ENCODE measurements at places on chromosomes 12 and 14.

- no peak for DNase-seq
Observed at GRCh38 chr12:29960122-29960521, 176.4 kb upstream of the TMTC1 start.

- no peak for DNase-seq
Observed at GRCh38 chr12:55974308-55974730, 441 bp downstream of the RAB5B start.

DNA sequence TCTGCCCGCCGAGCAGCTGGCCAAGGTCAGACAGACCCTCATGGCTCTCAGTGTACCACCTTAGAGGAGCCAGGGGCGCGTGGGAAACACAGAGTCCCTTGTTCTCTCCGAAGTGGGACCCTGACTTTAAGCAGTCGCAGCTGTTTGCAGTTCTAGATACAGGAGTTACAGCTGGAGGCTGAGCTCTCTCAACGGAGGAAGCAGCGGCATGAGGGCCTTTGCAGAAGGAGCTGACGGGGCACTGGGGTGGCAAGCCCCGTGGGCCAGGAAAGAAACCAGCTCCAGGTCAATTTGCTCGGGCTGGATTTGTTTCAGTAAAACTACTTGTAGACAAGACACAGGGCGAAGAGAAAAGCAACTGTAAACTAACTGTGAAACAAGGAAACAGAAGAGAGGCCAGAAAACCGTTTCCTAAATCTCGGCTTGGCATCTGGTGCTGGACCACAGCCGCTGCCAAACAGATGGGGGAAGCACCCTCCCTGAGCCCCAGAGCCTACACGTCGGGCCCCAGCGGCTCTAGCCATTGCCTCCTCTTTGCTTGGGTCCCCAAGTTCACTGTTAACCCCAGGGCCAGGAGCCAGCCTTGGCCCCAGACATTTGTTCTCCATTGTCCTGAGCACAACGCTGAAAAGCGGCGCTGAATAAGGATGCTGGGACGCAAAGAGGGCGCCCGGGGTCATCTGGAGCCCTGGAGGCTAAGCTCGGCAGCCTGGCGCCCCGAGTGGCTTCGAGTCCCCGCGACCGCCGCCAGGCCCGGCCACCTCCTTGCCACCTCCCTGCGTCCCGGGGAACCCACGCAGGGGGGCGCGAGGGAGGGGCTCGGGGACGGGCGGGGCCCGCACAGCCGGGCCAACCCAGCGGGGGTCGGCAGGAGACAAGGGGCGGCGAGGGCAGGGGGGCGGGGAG lies 914 bp upstream of the PACS2 start:
- no peak for DNase-seq

- DNase-seq: no peak
Observed at GRCh38 chr12:15583804-15584203, 205.4 kb downstream of the EPS8 start.

DNA sequence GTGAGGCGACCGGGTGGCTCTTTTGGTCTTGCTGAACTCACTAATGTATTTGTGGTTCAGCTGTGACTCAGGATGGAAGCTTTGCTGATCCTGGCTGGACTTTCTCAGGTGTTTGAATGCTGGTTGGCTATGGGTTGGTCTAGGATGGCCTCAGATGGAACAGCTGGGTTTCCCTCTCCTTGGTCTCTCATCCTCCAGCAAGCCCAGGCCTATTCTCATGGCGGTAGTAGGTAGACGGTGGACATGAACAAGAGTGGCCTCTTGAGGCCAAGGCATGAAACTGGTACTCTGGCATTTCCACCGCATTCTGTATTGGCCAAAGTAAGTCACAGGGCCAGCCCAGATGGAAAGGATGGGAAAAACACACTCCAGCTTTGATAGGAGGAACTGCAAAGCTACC lies 11.8 kb upstream of the POLR3B start:
- DNase-seq: no peak

GRCh38 chr12:42442311-42442759 lies 116.4 kb downstream of the PPHLN1 start:
- no peak for DNase-seq

DNA sequence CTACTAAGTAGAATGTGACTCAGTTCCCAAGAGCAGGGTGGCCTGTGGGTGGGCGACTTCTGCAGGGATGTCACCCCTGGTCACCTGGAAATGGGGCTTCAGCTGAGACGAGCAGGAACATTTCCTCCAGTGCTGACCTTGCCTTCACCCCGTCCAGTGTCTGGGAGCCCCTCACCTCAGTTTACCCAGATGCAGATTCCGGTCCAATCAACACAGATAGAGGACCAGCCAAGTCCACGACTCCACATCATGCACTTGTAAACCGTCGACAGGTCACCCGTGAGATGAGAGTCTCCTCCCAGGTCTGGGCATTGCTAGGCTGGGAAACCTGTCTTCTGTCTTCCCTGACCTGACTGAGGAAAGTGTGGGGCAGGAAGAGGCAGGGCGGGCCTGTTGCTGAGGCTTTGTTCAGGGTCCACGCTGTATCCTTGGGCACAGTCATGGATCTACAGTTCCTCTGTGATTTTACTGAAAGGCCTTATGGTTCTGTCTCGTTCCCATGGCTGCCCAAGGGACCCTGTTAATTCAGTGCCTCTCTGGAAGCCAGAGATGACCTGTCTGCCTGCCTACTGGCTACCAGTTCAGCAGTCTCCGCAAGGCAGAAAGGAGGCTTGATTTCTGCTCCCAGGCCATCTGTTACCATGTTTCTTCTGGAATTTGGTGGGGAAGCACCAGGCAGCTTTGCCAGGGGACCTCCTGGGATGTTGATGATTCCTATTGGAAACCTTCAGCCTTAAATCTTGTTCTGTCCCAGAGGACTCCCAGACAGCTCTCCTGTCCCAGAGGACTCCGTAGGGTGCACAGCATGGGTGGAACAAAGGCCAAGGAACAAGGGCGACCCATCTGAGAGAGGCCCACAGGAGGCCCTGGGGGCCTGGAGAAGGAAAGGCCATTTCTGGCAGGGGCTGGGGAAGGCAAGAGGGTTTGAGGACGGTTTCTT lies 288.5 kb upstream of the RTL1 start:
- DNase-seq: no peak

DNA sequence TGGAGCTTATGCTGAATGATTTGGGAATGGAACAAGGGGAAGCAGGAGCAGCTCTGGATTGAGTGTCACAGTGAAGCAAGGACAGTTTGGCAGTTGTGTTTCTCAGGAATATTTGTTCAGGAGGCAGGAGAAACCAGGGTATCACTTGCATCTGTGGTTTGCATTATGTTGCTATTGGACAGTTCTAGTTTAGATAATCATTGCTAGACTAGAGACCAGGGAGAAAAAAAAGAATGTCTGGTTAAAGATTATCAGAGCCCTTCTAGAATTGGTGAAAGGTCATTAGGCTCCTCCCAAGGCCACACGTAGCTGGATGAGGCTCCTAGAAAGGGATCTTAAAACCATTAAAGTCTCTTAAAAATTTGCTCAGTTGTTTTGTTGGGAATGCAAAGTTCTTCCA lies 17.0 kb upstream of the SRSF5 start:
- no peak for DNase-seq

- no peak for DNase-seq
Observed at GRCh38 chr14:81509838-81510452, 23.7 kb downstream of the SEL1L start.

DNA sequence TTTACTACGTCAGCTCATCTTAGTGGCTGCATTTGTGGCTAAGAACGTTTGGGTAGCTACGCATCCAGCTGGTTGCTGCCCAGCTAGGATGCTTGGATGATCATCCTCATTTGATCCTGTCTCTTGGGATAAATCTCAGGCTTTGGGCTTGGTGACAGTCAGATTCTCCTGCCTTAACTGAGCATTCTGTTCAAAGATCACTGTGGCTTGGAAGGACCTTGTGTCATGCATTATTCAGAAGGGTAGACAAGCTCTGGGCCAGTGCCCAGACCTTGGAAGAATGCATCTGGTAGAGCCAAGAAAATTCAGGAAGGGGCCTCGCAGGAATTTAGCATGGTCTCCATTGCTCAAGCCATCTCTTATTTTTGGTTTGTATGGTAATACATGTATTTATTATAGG lies 188.4 kb downstream of the NRXN3 start:
- no peak for DNase-seq

- DNase-seq: no peak
Observed at GRCh38 chr14:64688031-64688430, 16.2 kb upstream of the PLEKHG3 start.

DNA sequence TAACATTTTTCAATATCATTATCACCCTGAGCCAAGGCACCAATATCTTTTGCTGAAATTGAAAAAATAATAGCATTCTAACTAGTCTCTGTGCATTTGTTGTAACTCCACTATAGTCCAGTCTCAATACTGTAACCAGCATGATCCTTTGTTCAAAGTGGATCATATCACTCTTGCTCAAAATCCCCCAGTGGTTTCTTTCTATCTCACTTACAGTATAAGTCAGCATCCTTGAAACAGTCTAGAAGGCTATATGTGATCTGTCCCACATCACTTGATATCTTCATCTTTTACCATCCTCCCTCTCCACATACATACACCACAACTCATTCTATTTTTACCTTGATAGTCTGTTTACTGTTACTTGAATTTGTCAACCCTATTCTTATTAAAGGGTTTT lies 435.7 kb downstream of the CCER1 start:
- no peak for DNase-seq

DNA sequence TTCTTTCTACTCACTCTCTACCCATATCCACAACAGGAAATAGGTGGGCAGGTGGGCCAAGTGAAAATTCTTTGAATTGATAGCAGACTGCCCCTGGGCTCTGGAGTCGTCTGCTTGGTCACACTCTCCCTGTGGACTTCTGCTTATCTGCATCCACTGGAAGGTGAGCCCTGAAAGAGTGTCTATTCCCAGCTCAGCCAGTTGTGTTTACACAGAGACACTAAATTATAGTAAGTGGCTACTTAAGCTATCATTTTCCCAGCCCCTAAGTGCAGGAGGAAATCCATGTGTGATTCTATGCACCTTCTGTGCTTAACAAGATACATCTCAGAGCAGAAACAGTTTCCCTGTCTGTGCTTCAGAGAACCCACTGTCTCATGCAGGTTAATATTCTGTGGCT lies 338.4 kb downstream of the FUT8 start:
- no peak for DNase-seq

GRCh38 chr14:45145214-45145613 lies 9.5 kb downstream of the FANCM start:
- DNase-seq: no peak

DNA sequence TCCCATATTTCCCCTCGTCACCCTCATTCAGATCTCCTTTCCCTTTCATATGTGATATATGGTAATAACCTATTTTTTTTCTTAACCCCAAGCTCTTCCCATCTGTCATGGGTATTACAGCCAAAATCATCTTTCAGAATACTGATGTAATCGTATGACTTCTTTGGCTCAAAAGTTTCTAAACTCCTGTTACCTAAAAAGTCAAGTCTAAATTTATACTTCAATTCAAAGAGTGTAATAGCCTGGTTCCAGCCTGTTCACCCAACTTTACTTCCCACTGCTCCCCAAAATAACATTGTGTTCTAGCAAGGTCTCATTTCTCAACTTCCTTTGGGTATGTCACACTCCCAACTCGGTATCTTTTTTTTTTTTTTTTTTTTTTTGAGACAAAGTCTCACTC lies 48.5 kb downstream of the TBK1 start:
- DNase-seq: no peak

GRCh38 chr14:34051966-34052657 lies 101.2 kb upstream of the EGLN3 start:
- no peak for DNase-seq

All from stimulated activated CD8-positive, alpha-beta memory T cell treated with anti-CD3 and anti-CD28 coated beads, Interleukin-7, amount 100 ng/mL, for 48 hours (primary cell).